Stimulated activated CD4-positive, alpha-beta T cell treated with anti-CD3 and anti-CD28 coated beads, Interleukin-2, amount 100 ng/mL, for 24 hours (primary cell): ENCODE measurements at places on chromosomes 4 and X.

- no peak for DNase-seq
Observed at GRCh38 chr4:123232439-123232838, 164.2 kb upstream of the SPRY1 start.

DNA sequence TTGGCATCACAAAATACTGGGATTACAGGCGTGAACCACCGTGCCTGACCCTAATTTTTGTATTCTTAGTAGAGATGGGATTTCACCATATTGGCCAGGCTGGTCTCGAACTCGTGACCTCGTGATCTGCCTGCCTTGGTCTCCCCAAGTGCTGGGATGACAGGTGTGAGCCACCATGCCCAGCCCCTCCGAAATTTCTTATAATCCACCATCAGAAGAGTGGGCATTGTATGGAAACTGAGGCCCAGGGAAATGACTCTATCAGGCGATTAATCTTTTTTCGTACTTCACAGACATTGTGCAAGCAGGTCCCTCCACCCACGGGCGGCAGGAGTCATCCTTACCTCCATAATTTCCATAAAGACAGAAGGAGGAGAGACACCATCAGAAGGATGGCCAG is 16.0 kb downstream of the CRLF2 start:
- DNase-seq = no peak

- DNase-seq = no peak
Observed at GRCh38 chrX:136541294-136541693, 9.3 kb downstream of the VGLL1 start.

DNA sequence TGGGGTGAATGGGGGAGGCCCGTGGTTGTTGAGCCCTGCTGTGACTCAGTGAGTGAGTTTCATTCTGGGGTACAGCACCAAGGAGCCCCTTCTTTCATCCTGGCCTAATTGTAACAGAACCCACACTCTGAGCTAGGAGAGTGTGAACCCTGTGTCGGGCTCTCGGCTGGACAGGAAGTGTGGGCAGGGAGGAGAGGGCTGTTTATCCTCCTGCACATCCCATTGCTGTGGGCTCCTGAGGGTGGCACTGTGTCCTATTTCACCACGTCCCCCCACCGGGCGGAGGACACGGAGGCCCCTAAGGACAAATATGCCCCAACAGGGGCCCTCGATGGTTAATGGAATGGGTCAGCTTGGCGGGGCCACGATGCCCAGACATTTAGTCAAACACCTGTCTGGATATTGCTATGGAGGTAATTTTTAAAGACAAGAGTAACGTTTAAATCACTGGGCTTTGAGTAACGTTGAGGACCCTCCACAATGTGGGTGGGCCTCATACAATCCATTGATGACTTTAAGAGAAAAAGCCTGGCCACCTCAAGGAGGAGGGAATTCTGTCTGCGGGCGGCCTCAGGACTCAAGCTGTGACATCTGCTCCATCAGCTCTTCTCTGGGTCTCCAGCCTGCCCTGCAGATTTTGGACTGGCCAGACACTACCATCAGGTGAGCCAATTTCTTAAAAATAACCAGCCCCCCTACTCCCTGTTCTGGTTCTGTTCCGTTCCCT is 46.1 kb upstream of the SORCS2 start:
- no peak for DNase-seq

DNA sequence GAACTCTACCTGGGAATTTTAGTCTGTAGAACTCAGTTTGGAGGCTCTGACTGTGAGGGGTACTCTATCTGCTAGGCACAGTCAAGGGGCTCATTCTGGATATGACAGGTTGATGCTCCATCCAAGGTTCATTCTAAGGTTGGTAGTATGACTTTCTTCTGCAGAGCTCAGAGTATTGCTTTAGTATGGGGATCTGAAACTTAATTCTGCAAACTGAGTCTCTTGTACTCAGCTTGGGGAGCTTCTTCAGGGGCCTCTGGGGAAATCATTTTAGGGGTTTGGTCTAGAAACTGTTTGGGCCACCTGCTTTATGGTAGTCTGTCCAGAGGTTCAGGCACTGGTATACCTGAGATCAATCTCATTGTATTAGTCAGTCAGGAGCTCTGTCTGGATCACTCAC is 9.7 kb upstream of the TSR2 start:
- no peak for DNase-seq

DNA sequence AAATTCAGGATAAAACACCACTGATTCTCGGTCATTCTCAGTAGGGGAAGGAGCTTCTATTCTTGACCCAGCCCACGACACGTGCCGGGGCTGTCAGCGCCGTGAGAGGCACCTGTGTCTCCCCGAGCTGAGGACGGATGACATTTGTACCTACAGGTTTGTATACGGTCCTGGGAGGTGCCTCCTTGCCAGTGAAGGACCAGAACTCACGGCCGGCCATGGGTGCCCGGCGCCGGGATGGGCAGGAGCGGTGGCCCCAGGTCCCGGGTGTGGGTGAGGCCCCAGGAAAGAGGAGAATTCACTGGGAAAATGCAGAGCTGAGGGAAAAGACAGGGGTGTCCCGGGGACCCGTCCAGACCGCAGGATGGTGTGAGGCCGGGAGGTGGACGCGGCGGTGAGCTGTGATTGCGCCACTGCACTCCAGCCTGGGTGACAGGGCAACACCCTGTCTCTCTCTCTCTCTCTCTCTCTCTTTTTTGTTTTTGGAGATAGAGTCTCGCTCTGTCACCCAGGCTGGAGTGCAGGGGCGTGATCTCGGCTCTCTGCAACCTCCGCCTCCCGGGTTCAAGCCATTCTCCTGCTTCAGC is 48.9 kb upstream of the PPP2R3B start:
- no peak for DNase-seq
